ENCODE measurements at places on chromosomes 12 and 14. TPM values are rescaled to one million over a fixed set of nuclear protein-coding genes. Genes with fewer than 3 reads are reported as not detected.
A peak's percentile ranks its signal among the peaks of the same experiment; 100 is the strongest.

DNA sequence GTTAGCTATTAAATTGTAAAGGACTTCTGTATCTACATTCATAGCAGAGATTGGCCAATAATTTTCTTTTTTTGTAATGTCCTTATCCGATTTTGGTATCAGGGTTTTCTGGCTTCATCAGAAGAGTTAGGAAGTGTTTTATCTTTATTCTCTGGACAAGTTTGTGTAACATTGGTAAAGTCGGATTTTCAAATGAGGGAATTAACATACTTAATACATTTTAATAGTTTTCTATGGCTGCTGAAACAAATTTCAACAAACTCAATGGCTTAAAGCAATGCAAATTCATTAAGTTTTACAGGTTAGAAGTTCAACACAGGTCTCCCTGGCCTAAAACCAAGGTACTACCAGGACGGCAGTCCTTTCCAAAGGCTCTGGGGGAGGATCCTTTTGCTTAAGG is 13.2 kb upstream of the SLC8A3 start:
- no peak for DNase-seq

DNA sequence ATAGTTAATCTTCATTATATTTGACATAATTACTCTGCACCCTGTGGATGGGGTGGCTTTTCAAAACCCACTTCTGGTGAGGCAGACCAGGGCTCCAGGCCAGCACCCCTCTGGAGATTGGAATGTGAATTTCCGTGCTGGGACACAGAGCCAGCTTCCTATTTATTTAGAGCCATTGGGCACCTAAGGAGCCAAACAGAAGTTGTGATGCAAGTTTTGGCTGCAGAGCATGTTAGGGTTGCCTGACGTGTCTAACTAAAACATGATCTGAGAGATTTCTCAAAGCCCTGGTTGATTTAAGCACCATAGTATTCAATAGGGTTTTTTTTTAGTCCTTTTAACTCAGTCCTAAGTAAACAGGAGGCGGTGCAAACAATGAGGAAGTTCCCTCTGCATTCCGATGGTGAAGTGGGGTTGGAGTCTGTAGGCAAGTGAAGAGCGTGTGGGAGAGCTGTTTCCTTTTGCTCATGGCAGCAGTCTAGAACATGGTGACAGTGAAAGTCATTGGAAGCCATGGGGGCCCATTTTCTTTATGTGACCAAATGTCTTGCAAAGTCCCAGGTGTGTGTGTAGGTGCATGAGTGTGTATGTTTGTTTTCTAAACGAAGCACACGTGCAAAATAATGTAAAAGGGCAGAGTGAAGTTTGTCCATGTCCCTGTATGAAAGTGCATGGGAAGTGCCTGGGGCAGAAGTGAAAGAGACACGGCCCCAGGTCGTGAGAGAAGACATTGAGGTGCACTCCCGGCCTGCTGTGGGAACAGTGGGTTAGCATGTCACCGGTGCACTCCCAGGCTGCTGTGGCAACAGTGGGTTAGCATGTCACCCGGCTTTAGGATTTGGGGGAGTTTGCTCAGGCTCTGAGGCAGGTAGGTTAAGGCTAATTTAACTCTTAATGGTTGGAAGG is 117.7 kb downstream of the PRKCH start:
- DNase-seq = no peak

- no peak for DNase-seq
Observed at GRCh38 chr12:128784030-128784760, 39.6 kb downstream of the SLC15A4 start.

DNA sequence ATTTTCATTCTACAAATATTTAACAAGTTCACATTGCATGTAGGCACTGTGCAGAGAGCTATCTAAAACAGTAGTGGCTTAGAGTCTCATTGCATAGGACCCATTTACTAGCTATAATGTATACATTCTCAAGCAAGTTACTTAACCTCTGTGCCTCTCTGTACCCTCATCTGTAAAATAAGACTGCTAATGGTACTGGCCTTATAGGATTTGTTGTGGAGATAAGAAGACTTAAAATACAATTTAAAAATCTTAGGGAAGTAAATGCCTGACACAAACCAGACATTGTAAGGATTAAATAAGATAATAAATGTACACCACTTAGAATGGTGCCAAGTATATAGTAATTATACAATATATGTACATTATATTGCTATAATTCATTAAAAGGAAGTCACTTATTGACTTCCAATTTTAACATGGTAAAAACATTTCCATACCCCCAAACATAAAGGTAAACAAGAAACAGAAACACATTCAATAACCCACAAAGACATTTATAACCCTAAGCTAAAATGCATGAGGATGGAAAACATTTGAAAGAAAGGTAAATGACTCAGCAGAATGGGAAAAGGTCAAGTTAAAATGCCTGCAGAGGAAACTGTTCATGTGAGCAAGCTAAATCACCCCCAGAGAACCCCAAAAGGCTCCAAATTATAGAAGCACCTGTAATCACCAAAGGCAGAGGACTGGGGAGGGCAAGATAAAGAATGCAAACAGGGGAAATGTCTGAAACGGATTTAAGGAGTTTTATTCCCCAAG is 30.8 kb downstream of the RPS6KA5 start:
- no peak for DNase-seq

GRCh38 chr12:120132054-120132836 is 15.7 kb upstream of the RAB35 start:
- no peak for DNase-seq

- DNase-seq = no peak
Observed at GRCh38 chr14:77306416-77306815, 14.3 kb downstream of the POMT2 start.

GRCh38 chr14:89422181-89422951 is 5.3 kb upstream of the FOXN3 start:
- DNase-seq = no peak

GRCh38 chr14:77290705-77291104 is 19.7 kb upstream of the NGB start:
- DNase-seq = no peak

DNA sequence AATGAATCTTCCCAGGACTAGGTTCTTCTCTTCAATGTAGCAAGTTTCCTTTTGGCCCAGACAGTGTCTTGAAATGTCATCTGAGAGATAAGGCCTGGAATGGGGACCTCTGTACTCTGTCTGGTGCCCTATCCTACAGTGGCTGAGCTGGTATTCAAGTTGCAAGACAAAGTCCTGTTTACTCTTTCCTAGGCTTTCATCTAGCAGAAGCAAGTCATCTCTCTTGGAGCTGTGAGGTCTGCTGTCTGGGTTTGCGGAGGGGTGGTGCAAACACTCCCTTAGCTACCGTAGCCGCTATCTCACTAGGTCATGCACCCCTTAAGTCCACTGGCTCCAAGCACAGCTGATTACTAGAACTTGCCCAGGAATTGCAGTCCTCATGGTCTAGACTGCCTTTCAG is 149.7 kb upstream of the SLC16A7 start:
- no peak for DNase-seq

DNA sequence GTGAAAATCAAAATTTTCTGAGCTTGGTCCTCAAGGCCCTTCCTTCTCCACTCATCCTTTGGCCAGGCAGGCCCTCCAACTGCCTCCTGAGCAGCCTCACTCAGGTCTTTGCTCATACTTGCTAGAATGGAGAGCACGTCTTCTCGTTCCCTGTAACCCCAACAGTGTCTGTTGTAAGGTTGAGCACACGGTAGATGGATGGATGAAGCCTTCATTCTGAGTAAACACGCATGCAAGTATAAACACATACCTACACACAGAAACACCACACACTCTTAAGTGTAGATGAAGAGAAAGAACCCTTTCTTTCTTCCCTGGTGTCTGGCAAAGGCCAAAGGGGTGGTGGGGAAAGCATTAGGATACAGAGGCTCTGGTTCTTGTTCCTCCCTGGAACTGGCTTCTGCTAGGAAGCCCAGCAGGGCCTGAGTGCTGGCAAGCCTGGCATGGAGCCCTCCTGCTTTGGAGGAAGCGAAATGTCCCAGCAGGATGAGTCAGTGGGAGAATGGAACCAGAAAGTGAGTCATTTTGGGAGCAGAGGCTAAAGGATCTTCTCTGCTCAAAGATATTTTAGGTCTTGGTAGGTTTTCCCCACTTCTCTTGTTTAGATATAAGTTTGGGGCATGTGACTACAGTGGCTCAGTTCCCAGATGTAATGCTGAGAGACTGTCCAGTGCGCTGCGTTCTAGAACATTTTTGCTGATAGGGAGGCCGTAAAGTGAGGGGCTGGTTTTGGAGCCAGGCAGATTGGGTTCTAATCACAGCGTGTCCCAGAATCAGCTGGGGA is 127.4 kb downstream of the CACNA1C start:
- no peak for DNase-seq

GRCh38 chr12:104999347-104999685 is 13.2 kb downstream of the NOPCHAP1 start:
- no peak for DNase-seq

- no peak for DNase-seq
Observed at GRCh38 chr12:127711108-127711507, 555.9 kb upstream of the TMEM132C start.

- no peak for DNase-seq
Observed at GRCh38 chr12:67969134-67969802, 20.0 kb upstream of the IFNG-AS1 start.

- no peak for DNase-seq
Observed at GRCh38 chr14:94014382-94014781, 11.8 kb upstream of the OTUB2 start.

DNA sequence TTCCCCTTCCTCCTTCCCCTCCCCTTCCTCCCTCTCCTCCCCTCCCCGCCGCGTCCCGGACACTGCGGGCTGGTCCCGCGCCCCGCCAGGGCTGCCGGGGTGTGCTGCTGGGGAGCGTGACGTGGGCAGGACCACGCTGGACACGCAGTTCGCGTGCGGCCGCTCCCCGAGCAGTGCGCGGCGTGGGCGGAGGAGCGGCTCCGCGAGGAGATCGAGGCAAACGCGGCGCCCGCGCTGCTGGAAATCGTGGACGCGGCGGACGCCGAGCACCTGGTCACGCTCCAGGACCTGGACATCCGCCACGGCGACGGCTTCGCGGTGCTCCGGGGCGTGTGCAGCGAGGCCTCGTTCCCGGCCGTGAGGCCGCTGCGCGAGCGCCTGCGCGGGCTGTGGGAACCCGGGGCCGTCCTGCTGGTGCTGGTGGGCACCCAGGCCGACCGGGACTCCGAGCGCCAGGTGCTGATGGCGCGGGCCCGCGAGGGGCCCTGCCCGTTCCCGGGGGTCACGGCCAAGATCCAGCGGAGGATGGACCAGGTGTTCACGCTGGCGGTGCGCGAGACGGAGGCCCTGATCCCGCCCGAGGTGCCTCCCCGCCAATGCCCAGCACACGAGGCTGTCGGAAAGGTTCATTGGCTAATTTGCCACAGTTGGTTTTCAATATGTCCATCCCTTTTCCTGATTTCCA is 84.3 kb downstream of the TNFAIP2 start:
- peak; percentile 74 for DNase-seq

DNA sequence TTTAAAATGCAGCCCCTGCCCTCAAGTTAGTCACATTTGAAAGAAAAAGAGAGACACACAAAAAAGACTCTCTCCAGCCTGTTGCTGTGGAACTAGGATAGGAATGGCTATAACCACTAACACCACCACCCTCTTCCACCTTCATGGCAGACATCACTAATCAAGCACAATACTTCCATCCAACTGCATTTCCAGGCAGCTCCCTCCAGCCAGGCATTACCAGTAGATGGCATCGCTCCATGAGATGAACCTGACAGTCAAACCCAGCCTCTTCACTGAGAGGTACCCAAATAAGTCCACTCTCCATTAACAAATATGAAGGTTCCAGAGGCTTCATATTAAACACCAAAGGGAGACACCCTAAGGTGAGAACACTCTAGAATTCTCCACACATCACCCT is 24.4 kb downstream of the SLC8B1 start:
- no peak for DNase-seq

- no peak for DNase-seq
Observed at GRCh38 chr14:96091149-96091693, 52.1 kb downstream of the C14orf132 start.

DNA sequence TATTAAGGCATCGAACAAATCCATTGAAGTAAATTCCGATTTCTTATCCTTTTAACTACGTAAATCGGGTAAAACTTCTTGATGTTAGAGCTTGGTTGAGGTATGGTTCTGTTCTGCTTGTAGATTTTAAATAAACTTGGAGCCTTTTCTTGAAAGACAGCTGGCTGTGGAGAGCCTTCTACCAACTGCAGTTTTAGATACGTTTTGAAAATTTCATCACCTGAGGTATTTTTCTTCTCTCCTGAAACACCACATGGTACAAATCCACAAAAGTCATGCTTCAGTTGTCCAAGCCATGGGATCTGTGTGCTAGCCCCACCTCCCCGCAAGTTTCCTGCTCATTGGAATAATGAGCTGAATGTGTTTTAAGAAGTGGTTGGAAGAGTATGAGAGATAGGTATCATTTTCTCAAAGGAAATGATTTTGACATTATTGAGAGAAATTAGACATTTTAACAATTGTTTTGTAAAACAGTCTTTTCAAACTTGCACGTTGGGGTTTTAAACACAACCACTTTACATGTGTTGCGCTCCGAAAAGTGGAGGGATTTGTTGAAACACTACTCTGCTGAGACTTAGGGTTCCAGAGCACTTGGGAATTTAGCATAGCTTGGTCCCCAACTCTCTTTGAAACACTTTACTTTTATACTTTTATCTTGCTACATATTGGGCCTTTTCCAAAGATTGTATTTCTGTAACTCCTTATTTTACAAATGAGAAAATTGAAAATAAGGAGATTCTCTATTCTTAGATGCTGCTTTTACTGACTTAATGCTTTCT is 1.4 kb downstream of the PPM1A start:
- DNase-seq = no peak

DNA sequence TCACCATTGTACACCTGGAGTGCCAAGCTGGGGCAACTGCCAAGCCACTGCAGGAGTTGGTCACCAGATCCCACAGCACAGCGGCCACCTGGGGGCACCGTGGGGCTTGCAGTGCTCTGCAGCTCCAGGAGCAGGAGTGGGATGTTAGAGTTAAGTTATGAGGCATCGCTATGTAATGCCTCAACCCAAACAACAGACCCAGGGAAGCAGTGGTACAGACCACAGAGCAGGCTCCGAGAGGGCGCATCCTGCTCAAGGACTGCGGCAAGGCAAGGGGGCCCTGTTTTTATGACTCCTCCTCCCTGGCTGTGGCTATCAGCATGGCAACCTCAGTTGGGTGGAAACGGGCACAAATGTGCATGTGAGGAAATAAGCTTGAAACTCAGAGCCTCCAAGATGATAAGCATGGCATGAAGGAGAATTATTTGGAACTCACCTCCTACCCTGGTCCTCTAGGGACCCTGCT is 63.1 kb downstream of the ARL6IP4 start:
- DNase-seq = peak; percentile 61

MDM2 gene
- 40.7 TPM for polyA plus RNA-seq

ZNF891 gene
- 2.4 TPM for polyA plus RNA-seq

PZP gene
- polyA plus RNA-seq = 0.52 TPM

SELPLG gene
- 5.2 TPM for polyA plus RNA-seq

TAS2R43 gene
- polyA plus RNA-seq = 0.27 TPM

MYBPC1 gene
- 3,488 TPM for polyA plus RNA-seq

ACSM4 gene
- not detected for polyA plus RNA-seq

GPR68 gene
- polyA plus RNA-seq = 0.75 TPM

CLEC4A gene
- polyA plus RNA-seq = 2.7 TPM

GDF3 gene
- not detected for polyA plus RNA-seq

NPAS3 gene
- polyA plus RNA-seq = 3.8 TPM
